ENCODE measurements at places on chromosomes 3 and 15. TPM values are rescaled to one million over a fixed set of nuclear protein-coding genes. Genes with fewer than 3 reads are reported as not detected.

Gene ITPKA
- 5.2 TPM for total RNA-seq

Gene CTXN2
- total RNA-seq, result not detected

Gene SIDT1
- total RNA-seq, result not detected

Gene LRRC31
- total RNA-seq, result not detected

Gene PCCB
- 36.9 TPM for total RNA-seq

Gene SH2D7
- not detected for total RNA-seq

Gene SMCO1
- not detected for total RNA-seq

Gene GOLGA8G
- not detected for total RNA-seq

Gene FOXL2
- total RNA-seq, result under 0.01 TPM

Gene GOLGA8J
- 0.09 TPM for total RNA-seq

Gene UBXN7
- total RNA-seq, result 19.8 TPM

Gene RPL14
- 377 TPM for total RNA-seq

Gene TTLL13
- 0.16 TPM for total RNA-seq

Gene IQCF6
- total RNA-seq, result not detected

Gene POTEB2
- total RNA-seq, result not detected

Gene GASK1A
- total RNA-seq, result 0.26 TPM

Gene AGBL1
- not detected for total RNA-seq

Gene GOLGA8A
- 13.2 TPM for total RNA-seq

Gene MAGI1
- total RNA-seq, result 11.3 TPM

Gene SUSD5
- 5.7 TPM for total RNA-seq

Gene LINGO1
- total RNA-seq, result not detected

Gene PIF1
- 4.3 TPM for total RNA-seq

Gene SKIC8
- total RNA-seq, result 68.8 TPM

Gene C3orf85
- total RNA-seq, result not detected

Gene EEFSEC
- 2.4 TPM for total RNA-seq

Gene ALAS1
- total RNA-seq, result 28.2 TPM

Gene ZDHHC23
- total RNA-seq, result 0.43 TPM

Gene IL20RB
- 2.3 TPM for total RNA-seq

Gene PCOLCE2
- total RNA-seq, result 122 TPM

Gene GOLGA6A
- total RNA-seq, result under 0.01 TPM

Gene CPN2
- not detected for total RNA-seq

Gene TMC3
- not detected for total RNA-seq

Gene GATA2
- 7.6 TPM for total RNA-seq

Gene SLC51B
- total RNA-seq, result 1.0 TPM

Gene ZPLD1
- total RNA-seq, result under 0.01 TPM

Gene AMOTL2
- total RNA-seq, result 48.1 TPM

Gene UBAP1L
- 0.95 TPM for total RNA-seq

Gene RASL12
- 31.7 TPM for total RNA-seq

Gene CLDN16
- total RNA-seq, result not detected

Gene CYP1A1
- total RNA-seq, result 0.32 TPM

Gene GPR149
- not detected for total RNA-seq

Gene SCG5
- 24.3 TPM for total RNA-seq

Gene SLC22A14
- total RNA-seq, result under 0.01 TPM

Gene MAPKAPK3
- total RNA-seq, result 22.5 TPM

Gene ALDH1A2
- 1.6 TPM for total RNA-seq

Gene CD200
- total RNA-seq, result under 0.01 TPM

Gene LTF
- total RNA-seq, result not detected

Gene OCA2
- not detected for total RNA-seq

Gene TP63
- total RNA-seq, result 0.09 TPM

Gene KCTD6
- total RNA-seq, result 5.1 TPM

Gene NPTN
- 107 TPM for total RNA-seq

Gene SERPINI2
- not detected for total RNA-seq

Gene CNTN4
- not detected for total RNA-seq

Gene MOBP
- not detected for total RNA-seq

Gene CTDSPL
- total RNA-seq, result 21.0 TPM

Gene CASR
- total RNA-seq, result not detected

Gene MFAP1
- total RNA-seq, result 32.0 TPM

Gene C3orf70
- total RNA-seq, result 0.34 TPM

All from bronchial smooth muscle cell (primary cell).